ENCODE measurements at places on chromosomes 5 and 9. TPM values are rescaled to one million over a fixed set of nuclear protein-coding genes. Genes with fewer than 3 reads are reported as not detected.

Gene ATG12
- total RNA-seq, result 14.8 TPM

Gene FGF10
- 0.61 TPM for total RNA-seq

Gene DNLZ
- total RNA-seq, result 2.9 TPM

Gene SMIM33
- total RNA-seq, result not detected

Gene DDX4
- not detected for total RNA-seq

Gene DELE1
- 33.6 TPM for total RNA-seq

Gene PDCD1LG2
- 1.2 TPM for total RNA-seq

GRCh38 chr9:127931092-127931881 is 710 bp upstream of the PIP5KL1 start:
- no peak for DNase-seq

GRCh38 chr9:38358390-38359296 is 33.9 kb upstream of the ALDH1B1 start:
- no peak for DNase-seq

- DNase-seq, result no peak
These were observed 10.7 kb upstream of the AGPAT2 start for GRCh38 chr9:136697821-136698526.

- DNase-seq, result no peak
These were observed 7.8 kb upstream of the RXRA start for GRCh38 chr9:134318481-134318891.

- no peak for DNase-seq
These were observed 146.2 kb downstream of the GOLPH3 start for GRCh38 chr5:32027717-32028458.

DNA sequence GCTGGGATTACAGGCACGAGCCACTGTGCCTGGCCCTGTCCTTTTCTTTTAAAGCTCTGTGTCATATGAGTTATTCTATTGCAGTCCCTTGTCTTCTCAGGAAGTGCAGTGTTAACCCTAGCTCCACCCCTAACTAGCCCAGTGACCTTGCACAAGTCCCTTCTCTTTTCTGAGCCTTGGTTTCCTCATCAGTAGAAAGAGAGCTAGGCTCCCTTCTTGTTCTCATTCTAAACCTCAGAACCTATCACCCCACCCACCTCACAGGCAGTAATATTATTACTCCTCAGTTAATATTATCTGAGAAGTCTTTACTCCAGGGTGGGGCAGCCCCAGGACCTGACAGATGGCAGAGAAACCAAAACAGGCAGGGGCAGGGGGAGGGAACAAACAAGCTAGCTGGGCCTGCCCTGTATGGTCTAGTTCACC is 7.2 kb downstream of the CYFIP2 start:
- DNase-seq, result no peak

GRCh38 chr5:90294604-90295003 is 115.0 kb downstream of the CETN3 start:
- DNase-seq, result no peak

DNA sequence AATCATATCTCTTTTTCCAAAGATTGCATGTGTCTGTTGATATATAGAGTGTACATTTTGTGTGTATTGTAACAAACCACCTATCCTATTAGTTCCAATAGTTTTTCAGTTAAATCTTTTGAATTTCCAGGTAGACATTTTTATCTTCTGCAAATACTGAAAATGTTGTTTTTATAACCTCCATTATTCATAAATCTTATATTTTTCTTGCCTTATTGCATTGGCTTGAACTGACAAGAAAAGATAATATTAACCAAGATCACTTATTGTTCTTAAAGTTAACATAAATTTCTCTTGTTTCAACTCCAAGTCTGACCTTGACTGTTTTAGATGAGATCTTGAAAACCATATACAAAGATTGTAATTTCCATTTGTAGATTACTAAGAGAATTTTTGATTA is 251.6 kb downstream of the IRX2 start:
- no peak for DNase-seq

DNA sequence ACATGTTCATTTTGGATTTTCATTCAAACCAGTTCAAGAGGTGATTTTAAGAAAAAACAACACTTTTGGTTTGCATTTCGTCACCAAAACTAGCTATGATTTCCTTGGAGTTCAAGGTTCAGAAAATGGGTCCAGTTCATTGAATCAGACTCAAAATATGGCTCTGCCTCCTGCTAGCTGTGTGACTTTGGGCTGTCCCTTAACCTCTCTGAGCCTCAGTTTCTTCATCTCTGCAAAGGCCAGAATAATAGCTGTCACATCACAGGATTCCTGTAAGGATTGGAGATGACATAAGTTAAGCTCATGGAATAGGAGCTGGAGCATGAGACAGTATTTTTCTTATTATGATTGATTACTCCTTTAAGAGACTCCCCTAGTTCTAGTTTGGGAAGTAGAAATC is 147.8 kb upstream of the SMIM23 start:
- no peak for DNase-seq

GRCh38 chr5:140228364-140228837 is 53.4 kb downstream of the CYSTM1 start:
- DNase-seq, result no peak

GRCh38 chr9:87909310-87910041 is 8.3 kb upstream of the SPATA31C1 start:
- no peak for DNase-seq

DNA sequence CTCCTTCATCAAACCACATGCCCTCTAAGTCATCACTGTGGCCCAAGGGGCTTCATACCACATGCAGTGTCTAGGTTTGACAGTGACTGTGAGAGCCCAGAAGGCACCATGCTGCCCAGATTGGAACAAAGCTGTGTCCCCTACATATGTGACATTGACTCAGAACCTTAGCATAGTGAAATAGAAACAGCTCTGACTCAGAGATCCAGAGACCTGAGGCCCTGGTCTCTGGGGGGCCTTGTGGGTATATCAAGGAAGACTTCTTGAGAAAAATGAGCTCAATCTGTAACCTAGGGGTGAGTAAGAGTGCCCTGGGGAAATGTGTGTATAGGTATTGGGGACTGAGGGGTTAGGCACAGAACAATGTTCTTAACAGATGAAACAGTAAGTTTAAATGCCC is 7.1 kb upstream of the ENTREP1 start:
- no peak for DNase-seq

- peak; percentile 74 for DNase-seq
These were observed 5.2 kb upstream of the IRF1 start for GRCh38 chr5:132495667-132496190.

DNA sequence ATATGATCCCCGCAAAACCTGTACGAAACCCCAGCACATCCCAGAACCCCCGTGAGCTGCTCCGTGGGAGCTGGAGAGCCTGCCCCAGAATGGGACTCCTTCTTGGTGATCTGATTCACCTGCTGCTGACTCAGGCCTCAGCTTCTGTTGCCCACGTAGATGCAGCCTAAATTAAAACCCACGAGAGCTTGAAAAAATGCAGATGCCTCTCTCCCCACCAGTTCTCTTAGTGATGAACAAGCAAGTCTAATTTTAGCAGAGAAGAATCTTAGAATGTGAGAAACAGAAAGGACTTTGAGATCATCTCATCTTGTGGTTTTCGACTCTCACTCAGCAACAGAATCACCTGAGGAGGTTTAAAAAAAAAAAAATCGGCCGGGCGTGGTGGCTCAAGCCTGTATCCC is 57.6 kb downstream of the TMOD1 start:
- DNase-seq, result no peak

- no peak for DNase-seq
These were observed 3.1 kb upstream of the KLHL3 start for GRCh38 chr5:137738947-137739346.

DNA sequence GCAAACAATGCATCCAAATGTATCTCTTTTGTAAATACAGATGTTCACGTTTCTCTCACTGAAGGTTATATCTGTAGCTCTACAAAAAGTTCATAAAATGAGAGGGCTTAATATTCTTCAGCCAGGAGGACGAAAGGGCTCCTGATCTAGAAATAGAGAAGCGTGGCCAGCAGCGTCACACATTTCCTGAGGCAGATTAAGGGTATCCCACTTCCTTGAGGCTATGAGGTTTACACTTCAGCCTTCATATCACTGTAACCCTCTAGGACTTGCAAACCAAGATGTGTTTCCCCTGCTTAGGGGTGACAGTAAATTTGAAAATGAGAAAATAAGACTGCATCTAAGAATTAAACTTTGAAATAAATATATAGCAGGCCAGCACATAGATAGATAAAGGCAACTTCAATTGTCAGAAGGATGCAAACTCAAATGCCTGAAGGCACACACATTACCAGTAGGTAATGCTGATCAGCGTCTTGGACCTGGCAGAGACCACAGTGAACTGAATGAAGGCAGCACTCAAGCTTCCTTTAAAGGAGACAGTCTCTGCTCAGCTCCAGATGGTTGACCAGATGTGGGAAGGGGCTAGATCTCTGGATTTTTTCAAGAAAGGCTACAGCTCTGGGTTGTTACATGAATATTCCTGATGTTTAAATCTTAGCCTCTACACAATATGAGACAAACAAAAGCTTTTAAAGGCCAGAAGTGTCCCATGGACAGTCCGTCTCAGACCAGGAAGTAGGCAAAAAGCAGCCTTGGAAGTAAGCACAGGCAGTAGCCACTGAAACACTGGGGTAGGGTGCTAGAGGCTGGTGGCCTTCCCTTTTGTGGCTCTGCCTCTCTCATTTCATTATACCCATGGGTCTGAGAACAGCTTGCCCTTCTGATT is 197.7 kb downstream of the MCTP1 start:
- no peak for DNase-seq

- no peak for DNase-seq
These were observed 17.6 kb upstream of the HAVCR1 start for GRCh38 chr5:157076558-157076957.

DNA sequence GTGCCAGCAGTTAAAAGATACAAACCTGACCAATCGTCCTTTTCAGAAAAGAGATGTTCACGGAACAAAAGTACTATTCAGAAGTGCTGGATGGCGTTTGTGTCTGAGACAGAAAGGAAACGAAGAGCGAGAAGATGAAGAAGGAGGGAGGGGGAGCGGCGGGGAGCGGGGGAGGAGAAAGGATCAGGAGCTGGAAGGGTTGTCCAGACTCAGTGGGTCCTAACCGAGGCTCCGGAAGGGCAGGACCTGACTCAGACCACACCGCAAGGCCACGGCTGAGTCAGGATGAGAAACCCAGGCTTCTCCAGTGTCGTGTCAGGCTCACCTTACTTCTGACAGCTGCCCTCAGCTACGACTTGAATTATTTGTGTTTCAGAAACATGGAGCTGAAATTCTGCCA is 46.2 kb downstream of the PAX5 start:
- DNase-seq, result no peak

DNA sequence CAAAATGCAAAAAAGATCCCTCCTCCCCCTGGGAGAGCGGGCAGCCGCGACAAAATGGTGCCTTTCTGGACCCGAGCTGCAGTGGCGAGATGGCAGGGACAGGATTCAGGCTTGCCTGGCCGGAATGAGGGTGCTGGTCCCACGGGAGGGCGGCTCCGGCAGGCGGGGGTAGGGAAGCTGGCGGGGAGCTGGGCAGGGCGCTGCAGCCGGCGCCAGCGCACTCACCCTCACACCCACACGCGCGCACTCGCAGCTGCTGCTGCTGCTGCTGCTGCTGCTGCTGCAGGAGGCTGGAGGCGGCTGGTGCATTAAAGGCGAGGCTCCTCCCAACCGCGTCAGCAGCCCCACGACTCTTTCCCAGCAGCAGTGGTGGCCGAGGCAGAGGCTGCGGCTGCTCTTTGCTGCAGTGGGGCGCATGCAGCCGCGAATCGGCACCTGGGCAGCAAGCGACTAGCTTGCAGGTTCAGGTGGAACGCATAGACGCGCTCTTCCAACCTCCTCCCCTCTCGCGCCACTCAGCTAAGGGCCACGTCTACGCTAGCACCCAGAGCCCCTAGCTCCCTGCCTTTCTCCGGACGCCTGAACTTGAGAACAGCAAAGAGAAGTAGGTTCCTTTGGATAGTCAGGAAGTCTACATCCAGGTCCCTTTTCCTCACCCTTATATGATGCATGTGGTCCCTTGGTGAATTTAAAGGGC is at the start of gene PPP2R2B:
Gene PPP2R2B, minus strand, starts transcription at position 282 of the 697 bp plus-strand sequence.
- DNase-seq, result peak; percentile 49

- DNase-seq, result no peak
These were observed 94.2 kb downstream of the AGTPBP1 start for GRCh38 chr9:85647571-85647970.

DNA sequence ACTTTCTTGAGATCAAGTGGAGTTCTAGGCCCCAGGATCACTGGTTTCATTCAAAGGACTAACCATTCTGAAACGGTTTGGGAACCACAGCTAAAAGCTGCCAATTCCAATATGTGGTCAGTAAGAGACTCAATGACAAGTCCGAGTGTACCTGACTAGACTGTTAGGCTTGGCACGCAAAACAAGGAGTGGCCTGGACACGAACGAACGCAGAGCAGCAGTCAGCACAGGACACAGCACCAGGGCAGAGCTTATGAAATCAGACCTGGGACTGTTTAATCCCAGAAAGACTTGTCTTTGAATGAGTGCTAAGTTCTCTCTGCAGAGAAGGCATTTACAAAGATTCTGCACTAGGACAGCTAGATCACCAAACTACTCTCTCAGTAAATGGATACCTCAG is 213.8 kb downstream of the GAPVD1 start:
- DNase-seq, result no peak

DNA sequence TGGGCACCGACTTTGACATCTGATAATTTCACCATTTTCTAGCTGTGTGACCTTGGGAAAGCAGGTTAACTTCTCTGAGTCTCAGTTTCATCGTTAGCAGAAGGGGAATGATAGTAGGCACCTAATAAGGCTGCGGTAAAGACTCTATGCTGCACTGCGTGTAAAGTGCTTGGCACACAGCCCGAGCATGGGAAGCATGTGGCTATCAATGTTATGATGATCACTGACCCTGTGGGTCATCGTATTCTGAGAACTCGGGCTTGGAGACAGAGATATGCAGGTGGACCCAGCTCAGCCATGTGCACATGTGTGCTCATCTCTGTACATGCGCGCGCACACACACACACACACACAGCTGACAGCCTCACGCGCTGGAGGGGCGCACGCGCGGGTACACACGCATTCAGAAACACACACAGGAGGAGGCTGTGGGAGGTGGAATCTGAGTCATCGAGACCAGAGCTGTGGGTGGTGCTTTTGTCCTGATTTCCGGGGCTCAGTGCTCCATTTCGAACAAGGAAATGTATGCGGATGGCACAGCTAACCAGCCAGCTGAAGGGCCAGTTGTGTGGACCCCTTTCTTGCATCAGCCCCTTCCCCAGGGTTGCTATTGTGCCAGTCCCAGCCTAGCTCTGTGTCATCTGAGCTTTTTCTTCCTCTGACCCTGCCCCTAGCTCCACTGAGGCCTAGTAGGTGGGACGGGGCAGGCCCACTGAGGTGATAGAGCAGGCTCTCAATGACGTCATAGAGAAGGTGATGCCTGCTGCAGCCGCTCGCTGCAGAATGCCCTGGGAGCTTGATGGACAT is 11.1 kb upstream of the ARAP3 start:
- no peak for DNase-seq
